Muscle of leg (tissue), 16 donors: ENCODE measurements at places on chromosomes 3 and 15. TPM values are rescaled to one million over a fixed set of nuclear protein-coding genes. Genes with fewer than 3 reads are reported as not detected.

DNA sequence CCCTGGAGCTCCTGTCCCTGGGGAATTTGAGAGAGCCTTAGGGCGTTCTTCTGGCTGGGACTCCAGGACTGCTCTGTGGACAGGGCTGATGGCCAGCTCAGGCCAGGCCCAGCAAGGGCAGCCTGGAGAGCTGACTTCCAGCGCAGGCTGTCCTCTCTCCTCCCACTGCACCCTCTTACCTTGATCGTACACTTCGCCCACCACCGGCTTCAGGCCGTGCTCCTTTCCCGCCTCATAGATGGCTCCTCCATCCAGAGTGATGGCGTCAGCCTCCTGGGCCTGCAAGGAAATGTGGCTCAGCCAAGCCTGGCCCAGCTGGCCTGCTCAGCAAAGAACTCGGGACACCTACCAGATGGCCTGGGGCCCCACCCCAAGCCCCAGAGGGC, 3.1 kb downstream of the MELTF start:
- DNase-seq: peak; percentile 7

GRCh38 chr3:74897006-74897405, 282.5 kb upstream of the CNTN3 start:
- no peak for DNase-seq

- DNase-seq: no peak
Observed at GRCh38 chr15:87850916-87851315, 405.6 kb downstream of the NTRK3 start.

DNA sequence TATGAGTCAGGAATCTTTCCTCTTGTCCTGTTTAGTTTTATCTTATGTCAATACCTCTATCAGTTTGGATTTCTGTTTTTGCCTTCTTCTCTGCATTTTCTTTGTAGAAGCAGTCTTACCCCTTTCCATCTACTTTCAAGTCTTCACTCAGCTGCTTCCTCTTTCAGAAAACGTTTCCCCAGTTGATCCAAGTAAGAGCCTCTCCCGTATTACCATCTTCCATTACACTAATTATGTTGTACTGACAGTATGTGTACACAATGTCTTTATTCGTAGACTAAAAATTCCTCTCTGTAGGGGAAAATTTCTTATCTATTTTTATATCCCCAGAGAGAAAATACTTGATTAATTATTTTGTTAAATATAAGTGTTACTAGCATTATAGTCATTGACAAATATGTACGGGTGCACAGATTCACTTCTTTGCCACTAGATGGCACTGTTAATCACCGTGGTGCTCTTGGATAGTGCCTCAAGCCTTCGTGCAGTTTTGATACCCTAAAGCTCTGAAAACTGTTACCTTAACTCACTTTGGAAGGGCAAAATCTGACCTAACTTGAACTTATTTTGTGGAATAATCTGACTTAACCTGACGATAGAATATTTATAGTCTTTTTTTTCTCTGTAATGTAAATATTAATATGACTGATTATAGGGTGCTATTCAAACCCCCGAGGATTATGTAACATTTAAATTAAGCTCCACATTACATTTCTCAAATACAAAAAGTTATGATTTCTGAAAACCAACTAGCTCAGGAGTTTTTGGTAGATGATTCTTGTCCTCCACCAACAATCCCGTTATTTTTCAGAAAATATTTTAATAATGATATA, 74.2 kb upstream of the POU1F1 start:
- peak; percentile 58 for DNase-seq

Gene CLEC3B
- 184 TPM for total RNA-seq

DNA sequence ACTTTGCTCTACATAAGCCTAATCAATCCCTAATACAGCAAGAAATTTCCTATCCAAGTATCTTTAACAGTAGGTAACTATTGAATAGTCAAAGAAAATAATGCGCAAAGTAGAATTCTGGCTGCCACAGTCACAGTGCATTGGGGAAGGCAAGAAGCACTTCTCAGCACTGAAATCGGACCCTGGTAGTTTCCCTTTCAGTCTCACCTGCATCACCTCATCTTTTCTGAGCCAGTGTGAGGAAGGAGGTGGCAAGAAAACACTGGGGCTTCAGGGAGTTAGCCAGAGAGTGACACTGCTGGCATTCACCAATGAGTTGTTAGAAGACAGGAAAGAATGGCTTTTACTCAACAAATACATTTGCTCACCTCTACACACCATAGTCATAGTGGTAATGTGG, 8.3 kb downstream of the TRIM42 start:
- DNase-seq: no peak

Gene RBPMS2
- total RNA-seq: 0.44 TPM

DNA sequence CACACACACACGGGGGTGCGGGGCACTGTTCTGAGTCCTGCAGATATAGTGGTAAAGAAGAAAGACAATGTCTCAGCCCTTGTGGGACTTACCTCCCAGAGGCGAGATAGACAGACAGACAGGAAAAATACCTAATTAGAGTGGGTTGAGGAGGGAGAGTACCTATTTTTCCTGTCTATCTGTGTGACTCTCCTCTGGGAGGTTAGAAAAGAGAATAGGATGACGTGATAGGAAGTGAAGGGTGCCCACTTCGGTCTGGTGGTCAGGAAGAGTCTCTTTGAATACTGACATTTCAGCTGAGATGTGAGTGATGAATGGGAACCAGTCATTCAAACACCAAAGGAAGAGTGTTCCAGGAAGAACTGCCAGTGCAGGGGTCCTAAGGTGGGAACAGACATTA, 4.1 kb upstream of the APOD start:
- no peak for DNase-seq

Gene CYP1A1
- total RNA-seq: 0.13 TPM

DNA sequence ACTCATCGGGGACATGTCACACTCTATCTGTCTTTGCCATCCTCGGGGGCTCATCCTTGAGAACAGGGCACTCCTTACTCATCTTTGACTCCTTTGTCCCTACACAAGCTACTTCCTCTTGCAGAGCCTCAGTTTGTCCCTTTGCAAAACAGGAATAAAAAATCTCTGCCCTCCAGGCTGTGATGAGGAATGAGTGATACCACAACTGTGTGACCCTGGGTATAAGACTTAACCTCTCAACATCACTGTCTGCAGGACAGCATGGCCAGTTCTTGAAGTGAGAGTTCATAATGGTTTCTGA, 48.5 kb downstream of the IQSEC1 start:
- DNase-seq: no peak

DNA sequence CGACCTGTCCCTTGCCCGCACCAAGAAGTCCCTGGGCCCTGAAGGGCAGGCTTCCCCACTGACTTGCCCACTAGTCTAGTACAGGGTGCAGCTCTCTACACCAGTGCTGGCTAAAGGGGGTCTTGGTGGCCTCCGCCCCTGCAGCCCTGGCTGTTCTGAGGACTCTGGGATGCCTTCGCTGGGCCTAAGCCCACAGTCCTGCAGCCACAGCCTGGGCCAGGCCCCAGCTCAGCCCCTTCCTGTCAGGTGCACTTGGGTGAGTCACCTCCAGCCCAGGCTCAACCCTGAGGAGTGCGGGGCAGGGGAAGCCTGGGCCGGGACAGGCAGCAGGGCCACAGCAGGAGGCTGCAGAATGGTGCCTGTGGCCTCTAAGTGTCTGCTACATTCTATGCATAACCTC, 971 bp downstream of the C3orf22 start:
- no peak for DNase-seq

Gene CMTM7
- total RNA-seq: 3.9 TPM

- peak; percentile 18 for DNase-seq
Observed at GRCh38 chr15:96351761-96352603, 21.5 kb downstream of the NR2F2 start.

Gene SI
- not detected for total RNA-seq

- DNase-seq: peak; percentile 92
Observed at GRCh38 chr3:141412087-141412935, 44.0 kb downstream of the ZBTB38 start.

DNA sequence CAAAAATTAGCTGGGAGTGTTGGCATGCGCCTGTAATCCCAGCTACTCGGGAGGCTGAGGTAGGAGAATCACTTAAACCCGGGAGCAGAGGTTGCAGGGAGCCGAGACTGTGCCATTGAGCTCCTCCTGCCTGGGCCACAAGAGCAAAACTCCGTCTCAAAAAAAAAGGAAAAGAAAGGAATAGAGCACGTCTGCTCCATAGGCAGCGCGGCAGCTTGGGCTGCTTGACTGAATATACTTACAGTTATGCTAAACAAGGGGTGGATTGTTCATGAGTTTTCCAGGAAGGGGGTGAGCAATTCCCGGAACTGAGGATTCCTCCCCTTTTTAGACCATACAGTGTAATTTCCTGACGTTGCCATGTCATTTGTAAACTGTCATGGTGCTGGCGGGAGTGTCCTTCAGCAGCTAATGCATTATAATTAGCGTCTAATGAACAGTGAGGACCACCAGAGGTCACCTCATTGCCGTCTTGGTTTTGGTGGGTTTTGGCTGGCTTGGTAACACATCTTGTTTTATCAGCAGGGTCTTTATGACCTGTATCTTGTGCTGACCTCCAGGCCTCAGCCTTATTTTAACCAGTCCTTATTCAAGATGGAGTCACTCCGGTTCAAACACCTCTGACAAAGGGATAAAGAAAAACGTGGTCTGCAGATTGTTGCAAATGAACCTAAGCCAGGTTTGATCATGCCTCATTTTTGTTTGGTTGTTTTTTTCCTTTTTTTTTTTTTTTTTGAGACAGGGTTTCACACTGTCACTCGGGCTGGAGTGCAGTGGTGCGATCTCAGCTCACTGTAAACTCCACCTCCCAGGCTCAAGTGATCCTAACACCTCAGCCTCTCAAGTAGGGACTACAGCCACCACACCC, 24.9 kb upstream of the SENP5 start:
- DNase-seq: no peak

Gene AHSG
- total RNA-seq: 0.75 TPM

- peak; percentile 46 for DNase-seq
Observed at GRCh38 chr3:37321377-37321781, 147.0 kb upstream of the LRRFIP2 start.

GRCh38 chr15:44573386-44573785, 36.4 kb downstream of the EIF3J start:
- DNase-seq: no peak

DNA sequence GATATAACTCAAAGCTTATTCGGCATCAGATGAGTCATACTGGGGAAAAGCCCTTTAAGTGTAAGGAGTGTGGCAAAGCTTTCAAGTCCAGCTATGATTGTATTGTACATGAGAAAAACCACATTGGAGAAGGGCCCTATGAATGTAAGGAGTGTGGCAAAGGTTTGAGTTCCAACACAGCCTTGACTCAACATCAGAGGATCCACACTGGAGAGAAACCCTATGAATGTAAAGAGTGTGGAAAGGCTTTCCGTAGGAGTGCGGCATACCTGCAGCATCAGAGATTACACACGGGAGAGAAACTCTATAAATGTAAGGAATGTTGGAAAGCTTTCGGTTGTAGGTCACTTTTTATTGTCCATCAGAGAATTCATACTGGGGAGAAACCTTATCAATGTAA, 7.5 kb downstream of the ZNF621 start:
- DNase-seq: no peak

DNA sequence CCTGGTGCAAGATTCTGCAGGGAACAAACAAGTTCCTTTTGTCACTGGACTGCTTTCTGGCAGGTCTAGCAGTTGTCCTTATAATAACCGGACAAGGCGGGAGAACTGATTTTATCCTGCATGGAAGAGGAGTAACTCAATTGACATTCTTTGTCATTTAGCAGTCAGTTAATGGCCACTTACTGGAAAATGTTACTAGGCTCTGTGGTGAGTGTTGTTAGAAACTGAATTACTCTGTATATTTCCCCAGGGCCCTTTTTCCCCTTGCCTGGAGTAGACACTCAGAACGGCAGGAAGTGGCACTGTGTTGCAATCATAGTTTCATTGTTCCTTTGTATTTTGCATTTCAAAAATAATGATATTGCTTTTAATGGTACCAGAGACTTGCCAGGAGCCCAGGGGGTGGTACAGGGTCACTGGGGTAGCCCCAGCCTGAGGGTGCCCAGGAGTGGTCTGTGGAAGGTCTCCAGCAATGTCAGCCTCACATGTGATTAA, 318.6 kb upstream of the LRRFIP2 start:
- peak; percentile 81 for DNase-seq

DNA sequence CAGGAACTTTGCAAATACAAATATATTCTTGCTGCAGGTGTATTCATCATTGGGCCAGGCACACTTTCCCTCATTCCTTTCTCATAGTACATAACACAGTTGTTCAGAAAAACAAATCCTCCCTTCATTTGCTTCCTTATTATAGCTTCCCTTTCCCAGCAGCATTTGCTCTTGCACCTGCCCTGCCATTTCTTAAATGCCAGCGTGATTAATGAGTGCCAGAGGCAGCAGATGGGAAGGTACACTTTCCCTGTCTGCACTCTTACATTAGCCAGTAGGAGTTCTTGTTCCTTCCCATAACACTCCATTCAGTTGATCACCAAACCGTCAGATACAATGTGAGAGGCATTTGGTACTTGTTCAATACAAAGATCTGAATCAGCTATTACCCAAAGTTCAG, 128.5 kb upstream of the GAP43 start:
- DNase-seq: peak; percentile 57

Gene GPR62
- total RNA-seq: 0.13 TPM

DNA sequence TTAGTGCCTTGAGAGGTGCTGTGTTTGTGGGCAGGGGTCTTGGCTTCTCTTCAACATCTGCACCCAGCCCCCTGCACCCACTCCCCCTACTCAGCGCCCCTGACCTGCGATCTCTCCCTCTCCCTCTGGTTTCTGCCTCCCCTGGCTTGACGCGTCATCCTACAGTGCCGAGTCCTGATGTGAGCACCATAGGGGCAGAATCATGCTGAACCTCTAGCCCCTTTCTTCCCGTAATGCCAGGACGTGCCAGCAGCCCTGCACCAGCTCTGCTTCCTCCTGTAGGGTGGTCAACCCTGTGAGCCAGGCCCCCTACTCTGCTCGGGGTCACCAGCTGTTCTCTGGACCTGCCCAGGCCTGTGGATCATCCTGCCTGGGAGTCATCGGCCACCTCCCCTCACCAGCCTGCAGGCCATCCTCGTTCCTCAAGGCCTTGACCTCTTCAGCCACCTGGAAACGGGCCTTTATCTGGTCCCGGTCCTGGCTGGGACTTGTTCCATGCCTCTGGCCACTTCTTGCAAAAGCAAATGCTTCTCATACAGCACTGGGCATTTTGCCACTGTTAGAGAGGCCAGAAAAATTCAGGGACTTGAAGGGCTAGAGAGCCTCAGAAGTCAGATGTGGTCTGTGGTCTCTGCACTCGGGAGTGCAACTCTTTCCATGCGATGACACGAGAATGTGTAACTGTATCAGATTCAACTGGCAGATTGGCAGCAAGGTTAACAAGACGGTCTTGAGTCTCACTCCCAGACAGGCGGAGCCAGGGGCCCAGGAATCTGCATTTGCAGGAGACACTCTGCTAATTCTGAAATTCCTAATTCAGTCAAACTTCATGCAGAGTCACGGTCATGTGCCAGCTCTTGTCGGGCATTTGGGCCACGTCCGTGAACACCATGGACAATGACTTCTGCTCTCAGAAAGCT, 16.7 kb upstream of the KLF15 start:
- peak; percentile 24 for DNase-seq

GRCh38 chr3:49787182-49787464, 781 bp upstream of the IP6K1 start:
- DNase-seq: no peak

DNA sequence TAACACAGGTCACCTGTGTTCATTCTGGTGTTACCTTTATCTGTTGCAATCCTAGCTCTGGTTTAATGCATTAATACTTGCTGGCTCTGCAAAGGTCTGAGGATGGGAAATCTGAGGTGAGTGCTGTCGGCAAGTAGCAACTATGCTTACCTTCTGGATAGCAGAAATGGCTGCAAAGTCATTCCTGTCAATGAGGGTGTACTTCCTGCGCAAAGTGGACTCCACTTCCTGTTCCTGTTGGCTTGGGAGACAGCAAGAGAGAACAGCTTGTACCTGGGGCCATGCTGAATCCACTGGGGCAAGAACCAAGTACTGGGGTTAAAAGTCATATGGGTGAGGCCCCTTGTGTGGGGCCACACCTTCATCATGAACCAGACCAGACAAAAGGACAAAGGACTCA, 37.3 kb downstream of the KIF9 start:
- DNase-seq: no peak
